ENCODE measurements at places on chromosomes 1 and 21.

DNA sequence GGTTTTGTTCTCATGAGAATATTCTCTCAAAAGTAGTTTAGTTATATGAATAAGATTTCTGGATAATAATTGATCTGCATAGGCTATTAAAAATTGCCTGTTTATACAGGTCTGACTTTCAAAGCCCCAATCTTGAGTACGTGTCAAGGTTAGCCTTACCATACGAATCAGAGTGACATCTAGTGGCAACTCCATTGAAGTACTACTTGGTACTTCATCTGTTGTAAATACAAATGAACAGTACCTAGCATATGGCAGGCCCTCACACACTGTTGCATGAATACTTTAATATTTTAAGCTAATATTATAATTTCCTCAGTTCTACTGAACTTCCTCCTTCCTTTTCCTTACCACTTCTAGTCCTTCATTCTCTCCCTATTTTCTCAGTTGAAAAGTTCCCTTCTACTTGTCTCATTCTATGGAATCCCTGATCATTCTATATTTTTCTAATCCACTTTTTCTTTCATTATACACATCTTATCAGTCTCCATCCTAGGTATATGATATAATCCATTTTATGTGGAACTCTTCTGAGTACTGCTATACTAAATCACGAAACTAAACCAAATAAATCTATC, 101.2 kb downstream of the AKT3 start:
- DNase-seq, result peak; percentile 72

DNA sequence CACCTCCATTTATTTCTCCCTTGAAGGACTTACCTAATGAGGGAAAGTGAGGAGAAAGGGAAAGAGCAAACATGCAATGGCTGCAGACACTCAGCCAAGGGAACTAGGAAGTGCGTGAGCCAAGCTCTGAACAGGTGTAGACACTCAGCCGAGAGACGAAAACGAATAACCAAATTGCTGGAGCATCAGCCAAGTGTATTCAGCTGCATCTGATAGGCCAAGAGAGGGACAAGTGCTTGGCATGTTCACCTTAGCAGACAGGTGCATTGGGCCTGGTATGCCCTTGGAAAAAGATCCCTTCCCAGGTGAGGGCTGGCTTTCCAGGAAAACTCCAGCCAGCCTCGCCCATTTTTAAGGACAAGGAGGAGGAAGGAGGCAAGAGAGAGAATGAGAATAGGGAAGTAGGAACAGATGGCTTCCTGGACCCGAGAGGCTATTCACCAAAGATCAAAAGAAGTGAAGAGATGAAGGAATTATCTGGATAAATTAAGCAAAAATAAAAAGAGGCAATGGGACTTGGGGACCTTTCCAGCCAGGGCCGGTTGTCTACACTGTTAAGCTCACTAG, 184.7 kb downstream of the TOMM20 start:
- DNase-seq, result no peak

DNA sequence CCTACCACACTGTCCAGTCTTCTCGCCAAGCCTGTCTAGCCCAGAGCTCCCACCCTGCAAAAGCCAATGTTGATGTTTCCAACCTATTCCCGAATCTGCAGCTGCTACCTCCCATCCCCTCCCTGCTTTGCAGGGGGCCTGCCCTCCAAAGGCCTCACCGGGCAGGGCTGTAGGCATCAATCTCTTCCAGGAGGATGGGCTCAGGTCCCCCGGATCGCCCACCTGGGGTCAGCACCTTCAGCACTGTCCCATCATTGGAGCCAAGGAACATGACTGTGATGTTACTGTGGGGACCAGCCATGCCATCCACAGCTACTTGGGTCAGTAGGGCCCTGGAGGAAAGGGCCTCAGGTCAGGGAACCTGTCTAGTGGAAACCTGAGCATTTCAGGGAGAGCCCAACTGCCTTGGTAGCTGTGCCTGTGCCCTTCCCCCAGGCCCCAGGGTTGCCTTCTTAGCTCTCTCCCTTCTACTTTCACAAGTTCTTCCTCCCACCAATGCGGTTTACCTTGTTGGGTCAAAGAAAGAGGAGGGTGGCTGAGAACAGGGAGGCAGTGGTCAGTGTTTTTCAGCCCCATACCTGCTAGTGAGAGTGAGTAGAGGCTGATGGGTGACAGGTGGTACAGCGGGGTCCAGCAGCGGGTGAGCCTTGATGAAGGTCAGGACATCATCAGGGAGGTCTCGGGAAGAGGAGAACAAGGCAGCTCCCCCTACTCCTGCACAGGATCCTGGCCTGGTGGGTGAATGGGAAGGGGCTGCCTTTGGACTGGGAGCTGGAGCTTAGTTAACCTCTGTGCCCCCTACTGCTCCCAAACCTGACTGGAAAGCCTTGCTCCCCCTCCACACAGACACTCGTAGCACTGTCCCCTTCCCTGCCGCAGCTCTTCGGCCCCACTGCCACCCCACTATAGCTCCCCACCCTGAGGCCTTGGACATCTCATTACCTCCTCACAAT, 10.7 kb downstream of the SEMA6C start:
- DNase-seq, result no peak

- DNase-seq, result no peak
These were observed 48.1 kb downstream of the MAP3K21 start for GRCh38 chr1:233375653-233376052.

DNA sequence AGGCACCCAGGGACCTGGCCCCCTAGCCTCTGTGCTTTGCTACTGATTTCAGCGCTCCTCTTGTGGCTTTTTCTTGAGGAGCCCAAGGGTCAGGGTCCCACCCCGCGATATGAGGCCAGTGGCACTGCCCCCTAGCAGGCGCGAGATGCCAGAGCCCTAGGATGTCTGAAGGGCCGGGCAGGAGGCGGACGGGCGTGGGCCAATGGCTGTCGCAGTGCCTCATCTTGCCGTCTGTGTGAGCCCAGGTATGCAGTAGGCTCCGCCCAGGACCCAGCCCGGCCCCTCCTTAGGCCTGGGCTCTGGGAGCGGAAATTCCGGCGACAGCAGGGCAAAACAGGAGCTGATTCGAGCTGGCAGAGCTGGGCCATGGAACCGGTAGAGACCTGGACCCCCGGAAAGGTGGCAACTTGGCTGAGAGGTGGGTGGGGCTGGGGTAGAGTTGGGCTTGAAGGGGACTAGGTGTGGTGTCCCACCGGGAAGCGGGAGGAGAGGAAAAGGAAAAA, at the start of gene CNKSR1:
TSS of gene CNKSR1 (plus strand) at position 310 of the 503 bp plus-strand sequence. CDS start at position 367, 57 bp downstream.
- no peak for DNase-seq

DNA sequence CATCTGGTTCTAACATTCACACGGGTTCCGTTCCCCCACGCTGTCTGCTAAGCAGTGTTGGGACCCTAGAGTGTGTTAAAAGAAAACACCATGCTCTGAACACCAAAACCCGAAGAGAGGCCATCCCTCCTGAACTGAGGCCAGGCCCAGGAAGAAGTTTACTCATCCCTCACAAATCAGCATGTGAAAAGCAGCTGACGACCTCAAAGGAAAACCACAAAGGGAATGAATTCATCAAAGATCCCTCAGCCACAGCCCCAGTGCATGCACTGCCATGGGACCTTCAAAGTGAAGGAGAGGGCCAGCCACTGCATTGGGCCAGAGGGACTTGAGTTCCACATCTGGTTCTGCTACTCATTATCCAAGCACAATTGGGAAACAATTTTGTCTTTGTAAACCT, 7.0 kb upstream of the PSEN2 start:
- peak; percentile 74 for DNase-seq

GRCh38 chr1:27572019-27572678, 31.8 kb downstream of the AHDC1 start:
- no peak for DNase-seq

GRCh38 chr1:227896710-227897655, 50.7 kb downstream of the WNT9A start:
- no peak for DNase-seq

GRCh38 chr1:177780096-177780700, 189.7 kb downstream of the SEC16B start:
- peak; percentile 29 for DNase-seq

- DNase-seq, result no peak
These were observed 298.8 kb downstream of the TGFB2 start for GRCh38 chr1:218643926-218644325.

DNA sequence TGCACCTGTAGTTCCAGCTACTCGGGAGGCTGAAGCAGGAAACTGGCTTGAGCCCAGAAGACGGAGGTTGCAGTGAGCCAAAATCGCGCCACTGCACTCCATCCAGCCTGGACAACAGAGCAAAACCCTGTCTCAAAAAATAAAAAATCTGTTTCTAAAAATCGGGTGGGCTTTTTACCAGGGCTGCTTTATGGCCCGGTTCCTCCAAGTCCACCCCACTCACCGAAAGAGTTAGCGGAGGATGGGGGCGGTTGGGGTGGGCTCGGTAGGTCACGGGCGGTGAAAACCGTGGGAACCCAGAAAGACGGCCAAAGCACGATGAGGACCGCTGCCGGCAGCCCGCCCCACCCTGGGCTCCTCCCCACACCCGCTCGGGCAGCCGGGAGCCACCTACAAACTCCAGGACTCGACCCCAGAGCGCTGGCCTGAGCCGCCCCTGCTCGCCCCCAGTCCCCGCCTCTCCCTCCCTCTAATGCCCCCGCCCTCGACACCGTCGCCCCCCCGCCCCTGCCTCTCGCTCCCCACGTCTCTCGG, 846 bp upstream of the PER3 start:
- peak; percentile 54 for DNase-seq

GRCh38 chr1:226365831-226366231, 42.1 kb downstream of the PARP1 start:
- DNase-seq, result peak; percentile 15

DNA sequence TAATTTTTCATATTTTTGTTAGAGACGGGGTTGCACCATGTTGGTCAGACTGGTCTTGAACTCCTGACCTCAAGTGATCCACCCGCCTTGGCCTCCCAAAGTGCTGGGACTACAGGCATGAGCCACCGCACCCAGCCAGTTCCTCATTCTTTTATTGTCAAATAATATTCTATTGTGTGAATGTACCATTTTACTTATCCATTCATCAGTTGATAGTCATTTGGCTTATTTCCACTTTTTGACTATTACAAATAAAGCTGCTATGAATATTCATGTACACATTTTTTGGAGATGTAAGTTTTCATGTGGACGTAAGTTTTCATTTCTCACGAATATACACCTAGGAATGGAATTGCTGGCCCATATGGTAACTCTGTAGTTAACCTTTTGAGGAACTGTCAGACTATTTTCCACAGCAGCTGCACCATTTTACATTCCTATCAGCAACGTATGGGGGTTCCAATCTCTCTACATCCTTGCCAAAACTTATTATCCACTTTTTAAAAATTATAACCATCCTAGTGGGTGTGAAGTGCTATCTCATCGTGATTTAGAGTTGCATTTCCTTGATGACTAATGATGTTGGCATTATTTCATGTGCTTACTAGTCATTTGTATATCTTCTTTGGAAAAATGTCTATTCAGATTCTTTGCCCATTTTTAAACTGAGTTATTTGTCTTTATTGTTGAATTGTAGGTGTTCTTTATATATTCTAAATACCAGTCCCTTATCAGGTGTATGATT, 12.7 kb downstream of the PACC1 start:
- peak; percentile 87 for DNase-seq

DNA sequence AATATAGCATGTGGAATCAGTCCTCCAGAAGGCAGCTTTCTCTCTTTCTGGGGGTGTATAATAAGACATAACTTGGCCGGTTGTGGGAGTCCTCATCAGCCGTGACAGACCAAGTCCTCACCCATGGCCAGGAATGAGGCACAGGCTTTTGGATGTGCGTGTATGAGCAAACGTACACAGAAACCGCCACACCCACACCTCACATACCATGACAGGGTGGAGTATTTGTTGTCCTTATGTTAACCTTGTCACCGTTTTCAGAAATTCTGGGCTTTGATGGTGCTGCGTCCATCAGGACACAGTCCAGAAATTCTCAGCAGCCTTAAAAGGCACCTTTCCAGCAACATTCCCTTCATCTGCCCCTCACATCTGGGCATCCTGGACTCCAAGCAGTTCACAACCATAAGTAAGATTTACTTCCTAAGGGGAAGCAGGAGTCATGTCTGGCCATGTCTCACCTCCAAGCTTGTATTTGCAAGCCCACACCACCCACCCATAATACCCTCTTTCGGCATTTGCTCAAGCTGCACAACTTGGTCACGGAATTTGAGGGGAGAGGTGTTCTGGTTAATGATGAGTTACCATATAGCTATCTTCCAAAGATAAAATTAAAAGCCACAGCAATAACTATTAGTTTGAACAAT, 12.4 kb downstream of the C1orf116 start:
- no peak for DNase-seq

- no peak for DNase-seq
These were observed 871 bp downstream of the PINK1 start for GRCh38 chr1:20634065-20634593.

GRCh38 chr21:45918835-45919447, 62.6 kb upstream of the COL6A1 start:
- no peak for DNase-seq

Measured in A172 (cell line).